ENCODE measurements at places on chromosomes 1 and 21.

- DNase-seq, result no peak
These were observed 3.7 kb downstream of the PFKL start for GRCh38 chr21:44303490-44303981.

DNA sequence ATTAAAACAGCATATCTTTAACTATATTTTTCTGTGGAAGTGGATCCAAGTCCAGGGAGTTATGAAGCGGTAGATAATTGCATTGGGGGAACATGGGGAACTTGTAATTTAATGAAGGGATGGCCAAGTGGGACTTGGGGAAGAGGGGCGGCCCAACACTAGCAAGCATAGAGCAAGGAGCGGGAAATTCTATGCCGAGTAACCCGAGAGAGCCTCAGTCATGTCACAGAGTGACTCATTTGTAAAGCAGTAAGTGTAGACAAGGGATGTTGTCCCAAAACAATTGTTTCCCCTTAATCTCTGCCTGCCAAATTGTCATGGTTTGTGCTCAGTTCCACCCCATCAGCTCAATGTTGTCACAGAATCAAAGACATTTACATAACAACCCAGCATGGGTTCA lies 620.1 kb downstream of the AJAP1 start:
- no peak for DNase-seq

DNA sequence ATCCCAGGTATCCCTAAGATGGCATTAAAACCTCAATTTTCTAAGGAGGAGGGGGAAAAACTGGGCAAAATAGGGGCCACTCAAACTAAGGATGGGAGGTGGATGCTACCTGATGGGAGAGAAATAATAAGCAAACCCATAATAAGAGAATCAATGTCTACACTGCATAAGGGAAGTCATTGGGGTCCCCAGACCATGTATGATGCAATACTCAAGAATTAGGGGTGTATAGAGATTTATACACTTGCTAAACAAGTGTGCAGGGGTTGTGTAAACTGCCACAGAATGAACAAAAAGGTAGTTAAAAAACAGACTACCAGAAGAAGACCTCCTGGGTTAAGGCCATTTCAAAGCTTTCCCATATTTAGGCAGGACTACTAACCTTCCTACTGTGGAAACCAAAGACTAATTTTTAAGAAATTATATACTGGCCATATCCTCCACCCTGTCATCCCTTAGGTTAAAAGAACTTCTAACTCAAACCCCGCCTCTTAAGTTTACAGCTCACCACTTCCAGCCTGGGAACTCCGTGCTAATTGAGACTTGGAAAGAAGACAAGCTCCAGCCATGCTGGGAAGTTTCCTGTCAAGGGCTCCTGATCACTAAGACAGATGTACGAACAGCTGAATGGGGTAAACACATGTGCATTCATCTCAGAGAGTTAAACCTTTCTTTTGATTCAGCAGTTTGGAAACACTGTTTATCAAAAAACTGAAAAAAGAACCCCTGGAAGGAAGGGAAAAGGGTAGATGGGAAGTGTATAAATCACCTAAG lies 64.4 kb upstream of the TLR5 start:
- DNase-seq, result no peak

- no peak for DNase-seq
These were observed 757.1 kb downstream of the KCNT2 start for GRCh38 chr1:195851016-195851601.

DNA sequence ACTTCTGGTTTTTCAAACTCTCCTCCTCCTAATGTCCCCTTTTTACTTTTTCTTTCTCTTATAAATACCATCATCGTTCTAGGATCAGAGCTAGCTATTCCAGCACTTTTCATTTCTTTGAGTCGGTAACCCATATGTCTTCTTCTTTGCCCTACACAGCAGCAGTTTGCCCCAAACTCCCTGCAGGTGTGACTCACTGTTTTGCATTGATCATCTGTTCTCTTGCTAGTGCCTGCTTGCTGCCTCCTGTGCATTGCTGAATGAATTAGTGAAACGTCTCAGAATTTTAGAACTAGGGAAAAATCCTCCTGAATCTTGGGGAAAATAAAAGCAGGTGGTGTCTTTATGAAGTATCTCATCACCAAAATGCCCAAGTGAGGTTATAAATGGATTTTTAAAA lies 21.7 kb downstream of the KCNK2 start:
- DNase-seq, result no peak

GRCh38 chr1:176879784-176880620 lies 284.5 kb downstream of the ASTN1 start:
- DNase-seq, result no peak

- DNase-seq, result no peak
These were observed 61.0 kb downstream of the KCNJ6 start for GRCh38 chr21:37855271-37855646.

- no peak for DNase-seq
These were observed 18.9 kb upstream of the SLC25A33 start for GRCh38 chr1:9520411-9520810.

GRCh38 chr1:209875515-209875914 lies 47.7 kb downstream of the UTP25 start:
- DNase-seq, result no peak

DNA sequence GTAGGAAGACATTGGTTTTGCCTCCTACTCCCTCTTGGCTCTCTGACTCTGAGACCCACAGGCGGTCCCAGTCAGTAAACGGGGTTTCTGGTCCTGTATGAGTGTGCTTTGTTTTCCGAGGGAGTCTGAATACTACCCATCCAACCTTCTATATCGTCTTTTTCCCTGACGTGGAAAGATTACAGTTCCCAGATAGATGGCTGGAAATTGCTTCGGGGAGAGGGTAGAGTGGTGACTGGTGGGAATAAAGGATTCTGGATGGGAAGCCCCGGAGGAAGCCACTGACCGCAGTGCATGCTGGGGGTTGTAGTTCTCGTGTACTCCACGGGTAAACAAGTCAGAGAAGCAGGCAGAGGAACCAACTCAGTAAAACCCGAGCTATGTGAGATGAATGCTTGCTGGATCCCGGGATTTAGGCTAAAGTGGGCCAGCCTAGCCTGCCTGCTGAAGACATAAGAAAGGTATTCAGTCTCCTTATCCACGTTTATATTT lies 66.2 kb upstream of the IRF2BP2 start:
- DNase-seq, result no peak
